ENCODE measurements at places on chromosomes 3 and 15.

- no peak for DNase-seq
These were observed 231.6 kb downstream of the CTNNB1 start for GRCh38 chr3:41430886-41431285.

DNA sequence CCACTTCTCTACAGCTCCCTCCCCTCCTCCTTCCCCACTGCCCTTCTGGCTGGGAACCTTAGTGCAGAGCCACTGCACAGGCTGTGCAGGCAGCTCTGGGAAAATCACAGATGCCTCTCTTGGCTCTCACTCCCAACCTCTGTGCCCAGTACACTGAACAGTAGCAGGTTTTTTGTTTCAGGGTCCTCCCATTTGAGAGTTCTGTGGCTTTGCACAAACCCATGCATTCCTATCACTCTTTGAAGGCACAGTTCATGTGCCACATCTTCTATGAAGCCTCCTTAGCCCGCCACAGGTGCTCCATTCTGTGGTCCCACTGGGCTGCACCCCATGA lies 103.9 kb downstream of the SNRK start:
- DNase-seq: no peak

DNA sequence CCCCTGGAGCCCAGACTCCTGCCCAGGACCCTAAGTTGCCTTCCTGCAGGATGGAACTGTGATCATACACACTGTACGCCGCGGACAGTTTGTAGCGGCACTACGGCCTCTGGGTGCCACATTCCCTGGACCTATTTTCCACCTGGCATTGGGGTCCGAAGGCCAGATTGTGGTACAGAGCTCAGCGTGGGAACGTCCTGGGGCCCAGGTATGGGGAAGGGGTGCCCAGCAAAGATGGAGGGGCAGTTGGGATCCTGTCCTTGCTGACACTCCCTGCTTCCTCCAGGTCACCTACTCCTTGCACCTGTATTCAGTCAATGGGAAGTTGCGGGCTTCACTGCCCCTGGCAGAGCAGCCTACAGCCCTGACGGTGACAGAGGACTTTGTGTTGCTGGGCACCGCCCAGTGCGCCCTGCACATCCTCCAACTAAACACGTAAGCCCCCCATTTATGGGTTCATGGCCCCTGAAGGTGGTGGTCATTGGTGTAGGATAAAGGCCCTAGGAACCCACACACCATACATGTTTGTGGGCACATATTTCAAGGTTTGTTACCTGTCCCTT lies 28.8 kb downstream of the NBEAL2 start:
- no peak for DNase-seq

- no peak for DNase-seq
These were observed 40.5 kb upstream of the VPS8 start for GRCh38 chr3:184771301-184772127.

- no peak for DNase-seq
These were observed 63.3 kb upstream of the DCBLD2 start for GRCh38 chr3:98964784-98965183.

GRCh38 chr3:119279584-119280243 lies 14.5 kb upstream of the ARHGAP31 start:
- DNase-seq: no peak

- DNase-seq: no peak
These were observed 72.0 kb downstream of the CPN2 start for GRCh38 chr3:194279101-194279500.

- DNase-seq: no peak
These were observed 7.4 kb downstream of the IL5RA start for GRCh38 chr3:3102751-3103150.

DNA sequence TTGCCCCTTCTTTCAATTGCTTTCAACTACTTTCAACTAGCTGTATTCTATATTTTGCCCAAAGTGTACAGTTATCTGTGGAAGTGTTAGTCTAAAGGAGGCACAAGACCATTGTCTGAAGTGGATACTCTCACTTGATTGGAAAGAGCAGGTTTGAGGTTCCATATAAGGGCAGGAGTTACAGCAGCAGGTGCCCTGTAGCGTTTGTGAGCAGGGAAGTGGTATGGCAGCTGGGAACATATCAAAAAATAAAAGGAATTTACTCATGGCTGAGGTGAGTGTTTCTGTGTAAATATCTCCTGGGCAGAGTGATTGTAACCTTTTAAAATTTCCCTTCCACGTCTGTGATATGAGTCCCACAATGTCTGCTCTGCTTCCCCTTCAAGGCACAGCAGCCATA lies 38.5 kb upstream of the DNAJC13 start:
- no peak for DNase-seq

GRCh38 chr3:9749296-9749644 lies 482 bp upstream of the OGG1 start:
- no peak for DNase-seq

DNA sequence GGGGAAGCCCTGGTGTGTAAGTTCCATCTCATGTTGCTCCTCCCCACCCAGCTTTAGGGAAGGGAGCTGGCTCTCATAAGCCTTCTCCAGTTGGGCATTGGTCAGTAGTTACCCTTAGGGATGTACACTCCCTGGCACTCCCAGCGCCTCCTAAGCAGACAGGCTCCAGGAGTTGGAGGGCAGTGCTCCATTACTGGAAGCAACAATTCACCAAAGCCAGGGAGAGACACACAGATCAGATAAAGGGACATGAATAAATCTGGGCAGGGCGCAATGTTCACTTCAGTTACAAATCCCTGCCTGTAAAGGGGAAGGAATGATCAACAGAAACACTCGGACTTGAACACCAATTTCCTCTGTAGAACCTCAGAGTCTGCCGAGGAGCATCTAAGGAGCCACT lies 169.1 kb upstream of the CTNNB1 start:
- no peak for DNase-seq

DNA sequence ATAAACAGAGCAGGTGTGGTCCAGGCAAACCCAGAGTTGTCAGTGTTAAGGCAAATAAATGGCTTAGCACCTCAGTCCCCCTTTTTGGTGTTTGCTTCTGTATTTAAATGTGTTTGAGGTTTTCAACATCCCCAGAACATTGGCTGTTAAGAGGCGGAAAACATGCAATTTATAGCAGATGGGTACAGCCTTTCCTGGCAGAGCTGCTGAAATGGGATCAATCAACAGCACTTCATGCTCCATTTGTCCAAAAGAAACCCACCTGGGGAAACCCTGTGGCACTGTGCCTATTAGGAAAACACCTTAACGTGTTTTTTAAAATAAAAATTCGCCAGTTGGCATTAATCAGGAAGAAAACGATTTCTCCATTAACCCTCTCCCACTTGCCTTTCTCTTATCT lies 135.4 kb downstream of the MCTP2 start:
- DNase-seq: no peak

DNA sequence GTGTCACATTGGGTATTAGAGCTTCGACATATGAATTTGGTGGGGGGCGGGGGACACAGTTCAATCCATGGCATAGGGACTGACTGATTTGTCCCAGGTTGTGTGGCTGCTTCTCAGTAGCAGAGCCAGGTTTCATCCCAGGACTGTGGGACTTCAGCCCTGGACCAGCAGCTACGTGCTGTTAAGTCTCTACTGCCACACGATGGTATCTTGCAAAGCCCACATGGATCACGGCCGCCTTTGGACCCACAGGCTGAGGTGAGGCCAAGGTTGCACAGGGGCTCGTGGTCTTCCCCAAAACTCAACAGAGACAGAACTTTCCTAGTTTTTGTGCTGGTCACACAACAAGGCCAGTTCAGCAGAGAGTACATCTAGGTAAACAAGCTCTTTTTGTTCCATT lies 97.4 kb downstream of the LRRK1 start:
- DNase-seq: no peak

GRCh38 chr3:134059671-134060560 lies 30.2 kb upstream of the SLCO2A1 start:
- no peak for DNase-seq

DNA sequence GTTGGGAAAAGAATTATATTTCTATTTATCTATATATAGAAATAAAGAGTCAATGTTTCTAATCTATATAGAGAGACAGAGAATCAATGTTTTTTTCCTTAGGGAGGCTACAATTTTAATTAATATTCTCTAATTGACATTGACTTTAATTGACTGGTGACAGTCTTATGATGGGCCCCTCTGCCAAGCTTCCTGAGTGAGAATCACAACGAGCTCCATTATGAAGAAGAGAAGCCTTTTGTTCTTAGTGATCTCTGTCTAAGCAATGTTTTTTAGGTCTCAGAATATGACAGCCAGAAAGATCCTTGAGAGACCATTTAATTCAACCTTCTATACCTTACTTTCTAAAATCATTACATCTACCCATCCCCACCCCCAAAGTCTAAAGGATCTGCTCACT lies 70.9 kb downstream of the IGSF11 start:
- no peak for DNase-seq

DNA sequence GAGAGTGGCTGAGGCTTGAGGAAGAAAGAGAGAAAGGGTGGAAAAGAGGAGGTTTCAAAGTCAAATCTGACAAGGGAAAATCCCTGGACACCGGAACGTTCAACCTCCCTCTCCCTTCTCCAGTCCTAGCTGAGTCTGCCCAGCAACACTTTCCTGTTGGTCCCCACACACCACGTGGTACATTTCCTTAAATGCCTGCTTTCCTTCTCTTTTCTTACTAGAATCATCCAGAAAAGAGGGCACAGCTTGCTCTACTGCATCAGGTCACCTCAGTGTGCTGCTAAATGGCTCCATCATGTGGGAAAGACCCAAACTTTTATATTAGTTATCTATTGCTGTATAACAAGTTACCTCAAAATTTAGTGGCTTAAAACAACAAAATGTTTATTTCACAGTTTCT lies 181.2 kb downstream of the NECTIN3 start:
- DNase-seq: no peak

GRCh38 chr3:12884186-12884680 lies 42.9 kb upstream of the RPL32 start:
- no peak for DNase-seq

- no peak for DNase-seq
These were observed 58.5 kb upstream of the TNFSF10 start for GRCh38 chr3:172581757-172582166.

DNA sequence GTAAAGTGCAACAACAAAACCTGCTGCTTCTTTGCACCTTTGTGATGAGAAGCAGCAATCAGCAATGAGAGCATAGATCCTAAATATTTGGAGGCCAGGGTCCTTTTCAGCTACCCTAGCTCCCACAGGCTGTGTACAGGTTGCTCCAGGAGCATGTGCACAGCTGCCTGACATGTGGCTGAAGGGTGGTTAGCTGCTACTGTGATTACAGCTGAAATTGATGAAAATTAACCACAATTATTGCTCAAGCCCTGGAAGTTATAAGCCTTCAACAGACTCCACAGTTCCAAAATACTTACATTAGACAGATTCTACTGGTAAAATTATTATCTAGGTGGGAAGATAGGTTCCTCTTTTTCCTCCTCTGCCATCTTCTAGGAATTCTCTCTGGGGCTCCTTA lies 28.5 kb downstream of the COMMD2 start:
- DNase-seq: no peak

GRCh38 chr3:30073622-30074021 lies 532.8 kb upstream of the TGFBR2 start:
- peak; percentile 18 for DNase-seq

DNA sequence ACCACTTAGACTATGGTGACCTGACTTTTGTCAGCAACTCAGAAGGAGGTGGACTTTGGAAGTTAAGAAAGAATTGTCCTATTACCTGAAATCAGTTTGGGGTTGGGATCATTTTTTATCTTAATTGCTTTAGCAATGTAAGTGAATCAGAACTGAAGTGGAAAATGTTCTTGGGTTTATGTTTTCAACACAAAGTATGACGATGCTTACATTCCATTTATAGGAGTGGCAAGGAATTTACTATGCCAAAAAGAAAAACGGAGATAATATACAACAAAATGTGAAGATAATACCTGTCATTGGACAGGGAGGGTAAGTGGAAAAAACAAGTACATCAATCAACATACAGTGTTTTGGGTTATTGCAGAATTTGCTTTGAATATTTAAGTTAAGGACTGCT lies 116.1 kb downstream of the PDE8A start:
- DNase-seq: no peak

- no peak for DNase-seq
These were observed 397.6 kb upstream of the PLSCR5 start for GRCh38 chr3:147002721-147003120.

DNA sequence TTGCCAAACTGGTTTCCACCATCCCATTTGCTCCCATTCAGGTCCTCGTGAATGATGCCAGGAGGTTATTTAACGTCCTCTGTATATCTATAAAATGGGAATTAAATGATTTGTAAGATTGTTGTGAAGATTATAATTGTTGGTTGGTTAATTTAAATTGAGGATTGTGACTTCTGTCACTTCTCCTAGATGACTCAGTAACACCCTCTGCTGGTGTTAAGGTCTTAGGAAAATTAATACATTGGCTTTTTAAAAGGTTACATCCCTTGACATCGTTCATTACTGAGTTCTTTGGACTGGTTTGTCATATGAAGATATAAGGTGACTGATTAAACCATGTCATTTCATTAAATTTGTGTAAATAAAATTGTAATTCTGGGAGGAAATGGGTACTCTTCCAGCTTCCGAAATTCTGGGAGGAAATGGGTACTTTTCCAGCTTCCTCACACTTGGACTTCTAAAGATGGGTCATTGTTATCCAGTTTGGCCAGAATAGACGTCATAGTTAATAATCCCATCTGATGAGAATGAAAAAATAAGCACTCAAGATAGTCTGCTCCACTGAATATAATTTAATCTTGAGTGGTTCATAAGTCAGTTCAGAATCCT lies 33.3 kb upstream of the PAQR5 start:
- DNase-seq: no peak

- no peak for DNase-seq
These were observed 2.5 kb downstream of the IFT122 start for GRCh38 chr3:129442486-129442885.

GRCh38 chr3:133629146-133629545 lies 32.6 kb downstream of the TOPBP1 start:
- DNase-seq: no peak

DNA sequence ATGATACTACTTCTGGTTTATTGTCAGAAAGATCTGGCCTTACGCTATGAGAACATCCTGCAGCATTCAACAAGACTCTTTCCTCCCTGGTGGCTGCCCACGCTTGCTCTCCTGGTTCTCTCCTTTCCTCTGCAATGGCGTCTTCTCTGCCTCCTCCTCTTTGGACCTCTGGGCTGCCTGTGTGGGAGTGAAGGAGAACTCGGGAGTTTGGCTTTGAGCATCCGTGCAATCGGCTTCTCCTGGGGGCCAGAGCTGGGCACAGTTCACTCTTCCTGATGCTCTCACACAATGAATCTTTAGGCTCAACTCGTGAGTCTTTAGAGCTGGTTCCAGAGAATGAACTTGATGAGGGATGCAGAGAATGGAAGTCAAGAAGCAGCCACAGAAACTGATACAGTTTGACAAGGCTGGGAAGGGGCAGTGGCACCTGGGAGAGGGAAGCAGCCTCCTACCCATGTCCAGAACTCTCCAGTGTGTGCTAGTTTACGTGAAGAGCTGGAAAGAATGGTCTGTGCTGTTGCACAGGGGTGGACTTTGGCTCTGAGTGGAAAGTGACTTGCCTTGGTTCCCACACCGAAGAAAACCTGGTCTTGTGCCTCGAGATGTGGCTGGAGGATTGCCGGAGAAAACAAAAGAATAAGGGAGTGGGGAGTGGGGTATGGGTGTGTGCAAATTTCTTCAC lies 37.9 kb downstream of the RPLP1 start:
- DNase-seq: no peak

GRCh38 chr3:129611812-129612533 lies 5.5 kb upstream of the PLXND1 start:
- no peak for DNase-seq

GRCh38 chr3:55795746-55796145 lies 308.6 kb upstream of the WNT5A start:
- no peak for DNase-seq

All from activated CD8-positive, alpha-beta T cell treated with anti-CD3 and anti-CD28 coated beads for 36 hours (primary cell).